NCI-H1105 (cell line): ENCODE measurements at places on chromosomes 6 and 20.

GRCh38 chr6:16104624-16105433, 24.1 kb upstream of the MYLIP start:
- no peak for DNase-seq

DNA sequence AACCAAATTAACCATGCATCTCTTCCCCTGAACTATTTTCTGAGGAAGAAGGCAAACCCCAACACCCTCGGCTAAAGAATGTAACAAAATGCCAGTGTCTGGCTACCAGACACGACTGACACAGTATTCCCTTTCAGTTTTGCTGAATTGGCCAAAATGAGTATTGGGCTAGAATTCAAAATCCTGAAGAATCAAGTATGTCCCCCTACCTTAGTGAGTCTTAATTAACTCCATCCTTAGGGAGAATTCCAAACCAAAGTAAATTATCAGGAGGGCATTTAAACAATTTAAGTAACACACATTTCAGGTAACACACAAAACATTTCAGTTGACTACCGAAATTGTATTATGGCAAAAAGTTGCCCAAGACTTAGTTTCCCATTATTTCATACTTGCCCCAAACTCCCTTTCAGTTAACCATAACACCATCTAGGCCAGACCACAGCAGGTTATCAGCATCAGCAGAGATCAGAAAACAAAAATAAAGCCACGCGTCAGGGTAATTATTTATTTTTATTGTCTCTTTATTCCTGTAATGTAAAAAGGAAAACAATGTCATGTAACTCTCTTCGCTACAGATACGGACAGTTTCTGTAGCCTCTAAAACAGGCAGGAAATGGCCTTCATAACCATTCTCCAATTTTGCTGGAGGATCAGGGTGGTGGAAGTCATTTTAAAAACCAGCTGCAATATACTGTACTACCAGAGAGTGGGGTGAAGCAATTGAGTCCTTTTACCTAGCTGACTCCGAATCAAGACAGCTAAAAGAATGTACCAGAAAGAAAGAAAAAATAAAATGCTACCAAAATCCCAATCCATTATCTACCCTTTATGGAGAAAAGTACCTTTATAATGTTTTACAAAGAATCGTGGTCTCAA, 1.9 kb downstream of the SNX5 start:
- no peak for DNase-seq

GRCh38 chr6:44073612-44074438, 53.4 kb downstream of the MRPL14 start:
- DNase-seq: no peak

- DNase-seq: no peak
Measured at GRCh38 chr6:47545223-47545622, 67.6 kb downstream of the CD2AP start.

DNA sequence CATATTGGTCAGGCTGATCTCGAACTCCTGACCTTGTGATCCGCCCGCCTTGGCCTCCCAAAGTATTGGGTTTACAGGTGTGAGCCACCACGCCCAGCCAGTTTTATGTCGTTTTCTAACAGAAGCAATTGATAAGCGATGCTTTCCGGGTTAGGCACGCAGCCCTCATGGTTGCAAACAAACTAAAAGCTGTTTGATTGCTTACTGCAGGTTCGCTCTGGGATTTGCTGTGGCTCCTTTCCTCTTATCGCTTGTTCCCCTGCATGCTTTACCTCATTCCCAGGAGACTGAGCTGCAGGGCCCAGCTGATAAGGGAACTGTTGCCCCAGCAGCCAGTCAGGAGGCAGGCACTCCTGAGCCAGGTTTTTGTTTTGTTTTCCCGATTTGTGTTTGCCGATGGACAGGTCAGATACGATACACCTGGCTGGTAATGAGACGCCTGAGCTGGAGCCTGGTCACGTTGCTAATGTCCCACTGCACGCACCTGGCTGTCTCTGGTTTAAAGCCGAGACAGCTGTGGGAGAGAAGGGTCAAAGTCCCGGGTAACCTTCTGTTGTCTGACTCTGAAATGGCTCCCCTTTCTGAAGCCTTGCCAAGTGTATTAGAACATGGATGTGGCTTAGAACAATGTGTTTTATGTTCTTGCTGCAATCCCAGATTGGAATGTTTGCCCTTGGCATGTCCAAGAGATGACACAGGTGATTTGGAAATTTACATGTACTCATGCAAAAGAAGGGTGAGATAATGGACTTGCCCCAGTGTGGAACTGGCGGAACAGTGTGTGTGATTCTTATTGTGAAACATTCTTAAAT, 19.9 kb downstream of the DSP start:
- peak; percentile 91 for DNase-seq

- DNase-seq: peak; percentile 64
Measured at GRCh38 chr20:62824476-62825332, 7.9 kb downstream of the COL9A3 start.
